Body of pancreas (tissue), 4 donors: ENCODE measurements at places on chromosomes 11 and 22. TPM values are rescaled to one million over a fixed set of nuclear protein-coding genes. Genes with fewer than 3 reads are reported as not detected.
A peak's percentile ranks its signal among the peaks of the same experiment; 100 is the strongest.

DNA sequence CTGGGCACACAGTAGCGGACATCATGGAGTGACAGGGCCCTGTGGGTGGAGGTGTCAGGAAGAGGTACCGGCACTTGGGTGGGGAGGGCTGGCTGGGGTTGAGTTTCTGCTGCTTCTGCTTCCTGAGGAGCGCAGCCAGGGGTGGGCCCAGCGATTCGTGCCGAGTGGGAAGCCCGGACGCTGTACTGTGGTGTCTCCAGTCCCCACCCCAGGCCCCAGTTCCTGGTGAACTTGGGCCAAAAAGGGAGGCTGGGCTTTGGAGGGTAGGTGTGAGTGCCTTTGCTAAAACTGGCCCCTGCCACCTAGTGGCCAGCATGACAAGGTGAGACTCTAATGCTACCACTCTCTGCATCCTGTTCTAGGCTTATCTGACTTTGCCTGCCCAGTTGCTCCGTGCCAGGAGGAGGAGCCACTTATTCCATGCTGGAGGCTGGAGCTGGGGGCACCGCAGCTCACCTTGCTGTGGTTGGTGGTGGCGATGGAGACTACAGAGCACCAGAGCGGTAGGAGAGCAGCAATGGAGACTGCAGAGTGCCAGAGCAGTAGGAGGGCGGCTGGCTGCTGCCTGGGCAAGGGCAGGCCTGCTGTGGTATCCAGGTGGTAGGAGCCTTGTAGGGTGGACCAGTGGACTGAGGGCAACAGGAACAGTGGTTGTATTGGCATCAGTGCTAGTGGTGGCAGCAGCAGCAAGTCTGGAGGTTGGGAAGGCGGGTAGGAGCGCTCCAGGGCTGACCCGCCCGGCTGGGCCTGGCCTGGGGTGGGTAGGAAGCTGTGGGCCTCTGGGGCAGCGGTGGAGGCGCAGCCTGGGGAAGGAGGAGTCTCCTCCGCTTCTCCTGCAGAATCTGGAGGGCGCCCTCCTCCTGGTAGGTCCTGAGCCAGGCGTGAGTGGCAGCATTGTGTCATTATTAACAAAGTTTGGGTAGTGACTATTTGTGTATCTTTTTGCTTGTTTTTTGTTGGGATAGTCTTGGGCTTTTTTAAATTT lies 2.2 kb upstream of the RFPL2 start:
- H3K27ac ChIP-seq, result no peak overlapping the region
- DNase-seq, result no peak
- H3K4me1 ChIP-seq, result peaks cover 14% of the 10 kb centered on the region
- no peaks in the 10 kb centered on the region for H3K36me3 ChIP-seq
- no peak overlapping the region for H3K4me3 ChIP-seq
- H3K27me3 ChIP-seq, result no peaks in the 10 kb centered on the region

- H3K36me3 ChIP-seq, result no peaks in the 10 kb centered on the region
- H3K4me3 ChIP-seq, result no peak overlapping the region
- H3K27me3 ChIP-seq, result no peaks in the 10 kb centered on the region
- H3K27ac ChIP-seq, result no peak overlapping the region
These were observed 13.7 kb downstream of the ZBTB44 start for GRCh38 chr11:130301002-130301401.

DNA sequence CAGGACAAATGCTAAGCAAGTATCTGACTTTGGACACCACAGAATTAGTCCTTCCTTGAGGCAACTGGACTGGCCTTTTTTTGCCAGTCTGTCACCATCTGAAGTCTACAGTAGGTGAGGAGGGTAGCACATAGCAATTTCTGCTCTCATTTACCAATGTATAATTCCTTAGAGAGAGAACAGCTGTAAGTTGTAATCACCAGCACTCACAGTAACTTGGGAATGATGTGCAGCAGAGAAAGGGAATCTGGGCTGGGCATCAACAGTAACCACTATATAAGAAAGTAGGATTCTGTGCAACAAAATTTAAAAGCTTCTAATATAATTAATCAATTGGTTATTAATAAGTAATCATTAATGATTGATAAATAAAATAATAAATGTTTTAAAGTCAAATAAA lies 86.3 kb upstream of the FAT3 start:
- no peak overlapping the region for H3K27ac ChIP-seq
- H3K36me3 ChIP-seq, result no peaks in the 10 kb centered on the region
- no peaks in the 10 kb centered on the region for H3K4me1 ChIP-seq
- no peak for DNase-seq
- H3K4me3 ChIP-seq, result no peak overlapping the region
- H3K27me3 ChIP-seq, result no peaks in the 10 kb centered on the region

SOX10 gene
- total RNA-seq, result not detected

APOL4 gene
- 0.52 TPM for total RNA-seq

DNA sequence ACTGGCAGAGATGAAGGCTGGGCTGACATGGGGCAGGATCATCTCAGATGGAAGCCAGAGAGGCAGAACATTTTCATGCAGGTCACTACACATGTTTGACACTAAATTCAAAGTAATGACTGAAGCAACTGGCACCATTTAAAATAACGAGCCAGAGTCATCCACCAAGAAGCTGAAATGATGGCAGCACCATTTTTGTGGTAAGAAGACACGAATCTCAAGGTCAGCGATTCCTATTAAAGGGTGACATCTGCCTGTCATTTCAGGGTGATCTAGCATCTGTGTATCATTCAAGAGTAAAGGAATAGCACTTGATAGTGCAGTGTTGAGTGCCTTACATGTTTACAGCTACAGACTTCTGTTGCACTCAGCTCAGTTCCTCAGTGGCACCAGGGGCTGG lies 113.4 kb upstream of the C11orf87 start:
- DNase-seq, result no peak
- H3K4me3 ChIP-seq, result no peak overlapping the region
- no peaks in the 10 kb centered on the region for H3K36me3 ChIP-seq
- H3K27me3 ChIP-seq, result no peaks in the 10 kb centered on the region

DNA sequence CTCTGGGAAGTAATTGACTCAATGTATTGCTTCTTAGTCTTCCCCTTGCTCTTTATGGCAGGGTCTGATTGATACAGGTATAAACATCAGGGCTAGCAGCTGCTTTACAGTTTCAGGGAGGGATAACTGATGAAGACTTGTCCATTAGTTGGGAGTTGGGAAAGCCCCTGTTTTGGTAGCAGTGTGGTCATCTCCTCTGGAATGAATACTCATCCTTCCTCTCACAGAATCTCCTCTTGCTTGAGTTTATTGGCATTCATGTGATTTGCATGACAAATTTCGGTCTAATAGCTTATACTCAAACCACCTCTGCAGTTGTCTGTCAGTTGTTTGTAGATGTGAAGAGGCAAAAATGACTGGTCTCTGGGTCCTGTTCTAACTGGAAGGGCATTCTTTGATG lies 79.7 kb downstream of the FAT3 start:
- H3K27me3 ChIP-seq, result no peaks in the 10 kb centered on the region
- peaks cover 9% of the 10 kb centered on the region for H3K4me1 ChIP-seq
- H3K4me3 ChIP-seq, result no peak overlapping the region
- DNase-seq, result no peak
- H3K27ac ChIP-seq, result no peak overlapping the region

GRCh38 chr22:42473484-42474193 lies 41.4 kb upstream of the NFAM1 start:
- H3K4me1 ChIP-seq, result peaks cover 3% of the 10 kb centered on the region
- peak; percentile 14 for DNase-seq
- H3K36me3 ChIP-seq, result no peaks in the 10 kb centered on the region
- H3K27ac ChIP-seq, result no peak overlapping the region

- H3K4me3 ChIP-seq, result no peak overlapping the region
- H3K27ac ChIP-seq, result no peak overlapping the region
- H3K4me1 ChIP-seq, result no peaks in the 10 kb centered on the region
- H3K36me3 ChIP-seq, result no peaks in the 10 kb centered on the region
- DNase-seq, result no peak
- no peaks in the 10 kb centered on the region for H3K27me3 ChIP-seq
These were observed 229.8 kb downstream of the BLID start for GRCh38 chr11:121886005-121886734.

DNA sequence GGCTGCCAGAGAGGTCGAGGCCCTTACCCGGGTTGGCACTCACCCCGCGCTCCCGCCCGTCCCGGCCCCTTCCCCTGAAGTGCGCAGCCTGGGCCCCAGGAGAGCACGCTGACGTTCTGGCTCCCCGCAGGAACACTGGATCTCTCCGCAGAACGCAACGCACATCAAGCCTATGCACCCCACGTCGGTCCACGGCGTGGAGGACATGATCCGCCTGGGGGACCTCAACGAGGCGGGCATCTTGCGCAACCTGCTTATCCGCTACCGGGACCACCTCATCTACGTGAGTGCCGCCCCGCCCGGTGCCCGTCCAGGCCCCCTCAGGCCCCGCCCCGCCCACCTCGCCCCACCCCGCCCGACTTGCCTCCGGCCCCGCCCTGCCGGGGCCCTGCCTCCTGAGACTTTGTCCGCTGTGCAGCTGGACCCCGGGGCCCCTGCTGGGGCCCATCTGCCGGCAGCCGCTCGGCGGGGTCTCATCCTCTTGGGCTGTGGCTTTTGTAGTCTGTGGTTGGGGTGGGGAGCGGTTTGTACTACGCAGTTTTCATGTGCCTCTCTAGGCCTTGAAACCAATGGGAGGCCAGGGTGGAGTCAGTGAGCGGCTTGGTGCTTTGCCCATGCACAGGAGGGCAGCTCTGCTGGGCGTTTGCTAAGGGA lies 19.7 kb downstream of the MYO7A start:
- H3K27me3 ChIP-seq, result no peaks in the 10 kb centered on the region
- no peak overlapping the region for H3K4me3 ChIP-seq
- no peaks in the 10 kb centered on the region for H3K4me1 ChIP-seq
- no peaks in the 10 kb centered on the region for H3K36me3 ChIP-seq
- no peak overlapping the region for H3K27ac ChIP-seq

UCP2 gene
- 10.9 TPM for total RNA-seq

DNA sequence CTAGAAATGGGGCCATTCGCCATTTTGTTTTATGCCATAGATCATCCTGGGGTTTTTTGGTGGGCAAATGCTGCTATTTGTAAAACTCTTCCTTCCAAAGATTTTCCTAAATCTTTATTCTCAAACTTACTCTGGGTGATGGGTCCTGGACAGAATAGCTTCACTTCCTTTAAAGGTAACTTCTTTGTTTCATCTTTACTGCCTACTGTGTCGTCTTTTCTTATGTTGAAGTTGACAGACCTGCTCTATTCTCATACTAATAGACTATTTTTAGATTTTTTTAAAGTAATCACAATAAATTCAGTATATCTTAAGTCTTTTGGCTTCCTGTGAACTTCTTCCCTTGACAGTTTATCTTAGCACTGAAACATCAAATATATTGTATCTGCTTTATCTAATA lies 98.6 kb downstream of the YAP1 start:
- no peak overlapping the region for H3K4me3 ChIP-seq
- no peak for DNase-seq
- peaks cover 1% of the 10 kb centered on the region for H3K36me3 ChIP-seq
- no peaks in the 10 kb centered on the region for H3K27me3 ChIP-seq
- H3K4me1 ChIP-seq, result no peaks in the 10 kb centered on the region

SYT9 gene
- 1.0 TPM for total RNA-seq

- DNase-seq, result no peak
- no peaks in the 10 kb centered on the region for H3K27me3 ChIP-seq
- H3K27ac ChIP-seq, result no peak overlapping the region
- H3K4me3 ChIP-seq, result no peak overlapping the region
These were observed 212.8 kb downstream of the DSCAML1 start for GRCh38 chr11:117584056-117584830.

CHRM4 gene
- not detected for total RNA-seq

GRCh38 chr11:25612806-25613205 lies 719.1 kb upstream of the ANO3 start:
- H3K27me3 ChIP-seq, result no peaks in the 10 kb centered on the region
- no peak overlapping the region for H3K4me3 ChIP-seq
- H3K36me3 ChIP-seq, result no peaks in the 10 kb centered on the region

GRCh38 chr11:92332986-92333385 lies 108.4 kb downstream of the FAT3 start:
- H3K36me3 ChIP-seq, result no peaks in the 10 kb centered on the region
- no peak overlapping the region for H3K4me3 ChIP-seq
- no peaks in the 10 kb centered on the region for H3K4me1 ChIP-seq
- DNase-seq, result no peak
- no peaks in the 10 kb centered on the region for H3K27me3 ChIP-seq

DNA sequence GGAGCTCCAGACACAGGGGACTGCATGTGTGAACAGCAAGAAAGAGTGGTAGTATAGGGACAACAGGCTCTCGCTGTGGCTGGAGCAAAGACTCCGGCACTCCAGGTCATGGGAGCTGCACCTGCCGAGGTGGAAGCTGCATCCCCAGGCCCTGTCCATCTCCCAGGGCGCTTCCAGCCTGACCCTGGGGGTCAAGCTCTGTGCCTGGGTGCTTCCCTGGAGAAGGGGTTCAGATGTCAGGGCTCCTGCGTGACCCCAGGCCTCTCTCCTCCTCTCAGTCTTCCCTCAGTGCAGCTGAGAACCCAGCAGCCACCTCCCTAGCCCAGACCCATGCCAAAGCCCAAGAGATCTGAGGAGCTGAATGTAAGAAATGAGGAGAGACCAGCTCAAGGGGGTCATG lies 3.4 kb downstream of the TMPRSS4 start:
- no peaks in the 10 kb centered on the region for H3K36me3 ChIP-seq
- H3K27ac ChIP-seq, result no peak overlapping the region
- H3K4me1 ChIP-seq, result peaks cover 9% of the 10 kb centered on the region
- no peak for DNase-seq
- H3K27me3 ChIP-seq, result no peaks in the 10 kb centered on the region
- H3K4me3 ChIP-seq, result no peak overlapping the region

CAVIN3 gene
- 47.7 TPM for total RNA-seq

DNA sequence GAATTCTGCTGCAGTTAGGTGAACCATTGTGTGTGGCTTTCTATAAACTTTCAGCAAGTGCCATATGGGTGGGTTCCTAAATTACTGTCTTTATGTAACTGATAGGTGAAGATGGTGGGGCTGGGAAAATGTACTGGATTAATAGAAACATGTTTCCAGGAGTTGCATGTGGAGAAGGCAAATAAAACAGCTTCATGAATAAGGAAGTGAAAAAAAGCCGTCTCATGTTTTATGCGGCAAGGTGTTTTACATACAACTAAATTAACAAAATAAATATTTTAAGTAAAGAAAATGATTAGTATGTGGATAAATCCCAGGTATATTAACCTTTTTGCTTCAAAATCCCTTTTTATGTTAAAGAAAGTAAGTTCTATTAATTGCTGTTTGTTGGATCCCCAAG lies 67.2 kb downstream of the EXT2 start:
- H3K4me3 ChIP-seq, result no peak overlapping the region
- H3K27ac ChIP-seq, result no peak overlapping the region
- no peaks in the 10 kb centered on the region for H3K27me3 ChIP-seq
- H3K4me1 ChIP-seq, result peaks cover 13% of the 10 kb centered on the region
- no peak for DNase-seq

APOBEC3F gene
- total RNA-seq, result 0.99 TPM
